ENCODE measurements at places on chromosomes 1 and 21. TPM values are rescaled to one million over a fixed set of nuclear protein-coding genes. Genes with fewer than 3 reads are reported as not detected.

The PRKAB2 gene
- total RNA-seq = 29.5 TPM

The FNDC5 gene
- 4.6 TPM for total RNA-seq

The CLDN19 gene
- not detected for total RNA-seq

GRCh38 chr1:156671804-156672203 lies 5.4 kb downstream of the NES start:
- no peak for DNase-seq

- DNase-seq = no peak
Observed at GRCh38 chr1:89195476-89195875, 3.3 kb downstream of the GBP4 start.
